Activated CD4-positive, alpha-beta T cell treated with anti-CD3 and anti-CD28 coated beads for 24 hours (primary cell): ENCODE measurements at places on chromosomes 16 and 17.

DNA sequence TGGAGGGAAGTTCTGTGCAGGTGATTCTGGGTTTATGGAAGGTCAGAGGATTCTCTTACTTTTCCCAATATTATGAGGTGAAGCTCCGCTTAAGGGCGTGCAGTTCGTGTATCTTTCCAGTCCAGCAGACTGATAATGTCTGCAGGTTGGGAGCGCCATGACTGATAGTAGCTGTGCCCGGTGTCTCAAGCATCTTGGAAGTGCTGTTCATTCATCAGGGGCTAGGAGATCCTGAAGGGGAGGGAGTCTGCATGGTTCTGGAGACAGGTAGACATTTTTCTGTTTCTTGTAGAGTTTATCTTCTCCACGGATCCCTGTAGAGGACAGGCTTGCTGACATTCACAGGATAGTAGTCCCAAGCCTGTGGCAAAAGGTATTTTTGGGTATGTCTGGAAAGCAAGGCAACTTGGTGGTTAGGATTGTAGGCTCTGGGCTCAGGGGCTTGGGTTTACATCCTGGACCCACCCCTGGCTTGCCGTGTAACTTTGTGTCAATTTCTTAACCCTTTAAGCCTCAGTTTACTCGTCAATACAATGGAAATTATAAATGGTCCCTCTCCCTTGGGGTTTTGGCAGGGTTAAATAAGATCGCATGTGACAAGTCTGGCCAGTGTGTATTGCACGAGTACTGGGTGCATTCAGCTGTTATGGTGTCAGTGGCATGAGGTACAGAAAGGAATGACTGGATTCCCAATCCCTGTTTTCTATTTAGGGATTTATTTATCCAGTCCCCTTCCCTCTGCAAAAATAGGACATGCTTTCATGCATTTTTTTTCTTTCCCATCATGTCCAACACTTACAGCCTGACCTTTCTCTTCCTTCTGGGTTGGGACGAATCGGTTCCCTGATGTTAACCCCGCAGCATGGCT, 8.2 kb downstream of the HLF start:
- no peak for DNase-seq

DNA sequence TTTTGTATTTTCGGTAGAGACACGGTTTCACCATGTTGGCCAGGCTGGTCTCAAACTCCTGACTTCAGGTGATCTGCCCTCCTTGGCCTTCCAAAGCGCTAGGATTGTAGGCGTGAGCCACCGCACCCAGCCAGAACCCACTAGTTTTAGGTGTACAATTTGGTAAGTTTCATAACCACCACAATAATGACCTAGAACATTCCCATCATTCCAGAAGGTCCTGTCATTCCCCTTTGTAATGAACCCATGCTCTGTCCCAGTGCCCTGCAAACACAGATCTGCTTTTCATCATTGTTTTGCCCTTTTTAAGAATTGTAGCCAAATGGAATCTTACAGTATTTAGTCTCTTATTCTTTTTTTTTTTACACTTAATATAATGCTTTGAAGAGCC, 35.6 kb upstream of the IRF8 start:
- no peak for DNase-seq

GRCh38 chr16:26762594-26762993, 304.1 kb upstream of the C16orf82 start:
- DNase-seq, result no peak

GRCh38 chr17:68514831-68515635, 2.8 kb downstream of the PRKAR1A start:
- no peak for DNase-seq
